AG09319 (cell line): ENCODE measurements at places on chromosomes 1 and 21.

DNA sequence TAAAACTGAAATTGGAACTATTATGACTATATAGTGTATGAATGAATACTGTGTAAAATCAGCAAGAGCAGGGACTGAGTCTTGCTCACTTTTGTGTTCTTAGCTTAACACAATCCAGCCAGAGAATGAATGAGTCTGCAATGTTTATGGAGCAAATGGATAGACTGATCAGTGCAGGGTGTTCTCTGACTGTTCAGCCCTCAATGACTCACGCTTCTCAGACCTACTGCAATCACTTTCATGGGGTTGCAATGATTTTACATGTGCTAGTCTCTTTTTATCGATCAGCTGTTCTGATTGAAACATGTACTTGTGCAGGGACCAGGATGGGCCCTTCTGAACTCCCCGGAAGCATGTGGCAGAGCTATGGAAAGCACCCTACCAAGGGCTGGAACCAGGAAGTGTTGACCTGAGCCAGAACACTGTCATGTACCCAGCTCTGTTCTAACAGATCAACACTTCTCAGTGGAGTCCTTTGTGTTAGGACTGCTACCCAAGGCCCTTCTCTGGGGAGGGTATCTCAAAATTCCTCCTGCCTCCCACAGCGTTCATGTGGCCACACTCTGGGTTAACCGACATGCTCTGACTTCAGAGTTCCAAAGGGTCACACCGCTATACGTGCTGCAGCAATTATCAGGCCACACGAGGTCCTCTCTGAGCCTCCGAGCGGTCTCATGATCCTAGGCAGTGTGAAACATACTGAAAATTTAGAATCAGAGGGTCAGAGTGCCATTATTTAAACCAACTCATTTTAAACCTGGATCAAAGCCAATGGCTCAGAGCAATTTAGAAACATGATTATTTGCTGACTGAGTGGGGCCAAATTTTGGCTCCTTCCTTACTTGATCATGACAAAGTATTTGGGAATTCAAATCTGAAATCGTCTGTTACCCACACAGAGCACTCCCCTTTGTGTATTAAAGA is 35.2 kb downstream of the GRIK1 start:
- DNase-seq = no peak

- DNase-seq = no peak
These were observed 10.8 kb downstream of the IPO13 start for GRCh38 chr1:43957407-43958040.

GRCh38 chr1:53398576-53399365 is 60.4 kb upstream of the DMRTB1 start:
- no peak for DNase-seq

DNA sequence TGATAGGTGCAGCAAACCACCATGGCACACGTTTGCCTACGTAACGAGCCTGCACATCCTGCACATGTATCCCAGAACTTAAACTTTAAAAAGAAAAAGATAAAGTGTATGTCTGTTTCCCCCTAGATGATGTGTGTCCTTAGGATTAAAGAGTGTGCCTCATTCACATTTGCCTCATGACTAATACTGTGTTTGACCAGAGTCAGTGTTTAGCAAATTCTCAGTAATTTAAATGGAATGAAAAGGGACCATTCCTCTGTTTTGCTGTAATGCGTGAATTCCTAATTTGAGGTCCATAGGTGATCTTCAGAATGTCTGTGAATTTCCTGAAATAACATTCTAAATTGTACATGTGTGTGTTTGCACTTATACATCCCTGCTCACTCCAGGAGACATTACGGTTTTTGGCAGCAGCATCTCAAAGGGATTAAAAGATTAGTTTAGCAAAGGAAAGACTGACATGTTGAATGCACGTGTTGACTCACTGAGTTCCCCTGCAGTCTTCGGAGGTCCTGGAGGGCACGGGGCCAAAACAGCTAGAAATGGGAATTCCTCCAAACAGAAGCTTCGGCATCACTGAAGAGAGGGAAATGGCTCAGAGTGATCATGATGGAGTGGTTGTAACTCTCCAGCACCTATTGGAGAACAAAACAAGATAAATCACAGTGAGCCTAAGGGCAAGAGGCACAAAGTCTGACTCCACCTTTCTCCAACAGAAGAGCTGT is 19.1 kb upstream of the SLC35F3 start:
- DNase-seq = no peak

- DNase-seq = no peak
These were observed 3.8 kb downstream of the LAMC1 start for GRCh38 chr1:183027031-183027430.

- no peak for DNase-seq
These were observed 167.3 kb upstream of the C8B start for GRCh38 chr1:57132993-57133622.
